ENCODE measurements at places on chromosomes 2 and 18.

GRCh38 chr2:162368494-162368893 lies 24.6 kb downstream of the GCA start:
- no peak for DNase-seq

DNA sequence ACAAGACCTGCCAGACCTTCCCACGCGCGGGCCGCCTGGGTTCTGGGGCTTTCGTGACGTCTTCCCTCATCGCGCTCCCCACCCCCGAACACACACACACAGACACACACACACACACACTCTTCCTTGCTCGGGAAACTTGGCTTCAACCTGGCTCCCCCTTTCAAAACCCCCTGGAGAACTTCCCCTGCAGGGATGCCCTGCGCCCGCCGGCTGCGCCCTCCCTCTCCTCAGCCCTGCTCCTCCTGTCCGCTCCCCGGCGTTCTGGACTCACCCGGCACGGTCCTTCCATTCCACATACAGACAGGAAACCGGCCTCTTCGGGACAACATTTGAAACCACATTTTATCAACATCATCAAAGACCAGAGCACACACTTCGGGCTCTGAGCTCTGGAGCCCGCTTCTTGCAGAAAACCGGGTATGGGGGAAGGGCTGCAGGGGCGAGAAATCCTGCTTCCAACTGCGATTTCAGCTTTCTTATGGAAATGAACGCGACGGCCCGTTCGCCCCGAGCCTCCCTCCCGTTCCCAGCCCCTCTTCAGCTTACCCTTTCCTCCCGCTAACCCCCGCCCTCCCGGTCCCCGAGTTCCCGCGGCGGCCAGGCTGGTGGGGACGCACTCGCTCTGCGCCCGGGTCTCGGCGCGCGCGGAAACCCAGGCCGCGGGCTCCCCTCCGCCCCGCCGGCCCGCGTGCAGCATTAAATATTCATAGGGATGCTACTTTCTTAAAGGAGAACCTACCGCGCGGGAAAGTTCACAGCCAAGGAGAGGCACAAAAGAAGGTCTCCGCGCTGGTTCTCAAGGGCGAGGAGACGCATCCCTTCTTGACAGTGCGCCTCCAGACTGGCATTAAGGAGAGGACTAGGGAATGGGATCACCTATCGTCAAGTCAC lies 18.3 kb downstream of the POU3F3 start:
- no peak for DNase-seq

DNA sequence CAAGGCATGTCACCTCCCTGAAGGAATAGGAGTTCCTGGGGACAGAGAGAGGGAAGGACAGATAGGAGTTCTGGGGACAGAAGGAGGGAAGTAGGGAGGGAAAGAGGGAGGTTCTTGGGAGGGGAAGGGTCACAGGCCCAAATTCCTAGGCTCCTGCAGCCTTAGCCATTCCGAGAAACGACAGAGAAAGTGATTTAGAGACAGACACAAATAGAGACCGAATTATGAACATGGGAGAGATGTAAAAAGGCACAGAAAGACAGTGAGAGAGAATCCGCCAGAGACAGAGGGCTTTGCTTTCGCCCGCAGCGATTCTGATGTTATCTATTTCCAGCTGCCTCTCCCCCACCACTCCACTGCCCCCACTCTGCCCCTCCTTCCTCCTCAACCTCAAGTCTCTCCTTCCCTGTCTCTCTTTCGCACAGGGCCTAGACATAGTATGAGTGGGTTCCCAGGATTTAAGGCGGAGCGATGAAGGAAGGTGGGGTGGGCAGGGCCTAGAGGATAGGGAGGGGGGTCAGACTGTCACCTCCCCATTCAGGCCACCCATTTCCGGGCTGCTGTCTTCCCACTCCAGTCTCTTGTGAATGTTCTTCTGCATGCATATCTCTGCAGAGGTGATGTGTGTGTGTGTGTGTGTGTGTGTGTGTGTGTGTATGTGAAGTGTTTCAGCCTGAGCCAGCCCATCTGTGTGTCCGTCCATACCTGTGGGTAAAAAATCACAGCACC lies 3.3 kb upstream of the WNT6 start:
- DNase-seq, result no peak

DNA sequence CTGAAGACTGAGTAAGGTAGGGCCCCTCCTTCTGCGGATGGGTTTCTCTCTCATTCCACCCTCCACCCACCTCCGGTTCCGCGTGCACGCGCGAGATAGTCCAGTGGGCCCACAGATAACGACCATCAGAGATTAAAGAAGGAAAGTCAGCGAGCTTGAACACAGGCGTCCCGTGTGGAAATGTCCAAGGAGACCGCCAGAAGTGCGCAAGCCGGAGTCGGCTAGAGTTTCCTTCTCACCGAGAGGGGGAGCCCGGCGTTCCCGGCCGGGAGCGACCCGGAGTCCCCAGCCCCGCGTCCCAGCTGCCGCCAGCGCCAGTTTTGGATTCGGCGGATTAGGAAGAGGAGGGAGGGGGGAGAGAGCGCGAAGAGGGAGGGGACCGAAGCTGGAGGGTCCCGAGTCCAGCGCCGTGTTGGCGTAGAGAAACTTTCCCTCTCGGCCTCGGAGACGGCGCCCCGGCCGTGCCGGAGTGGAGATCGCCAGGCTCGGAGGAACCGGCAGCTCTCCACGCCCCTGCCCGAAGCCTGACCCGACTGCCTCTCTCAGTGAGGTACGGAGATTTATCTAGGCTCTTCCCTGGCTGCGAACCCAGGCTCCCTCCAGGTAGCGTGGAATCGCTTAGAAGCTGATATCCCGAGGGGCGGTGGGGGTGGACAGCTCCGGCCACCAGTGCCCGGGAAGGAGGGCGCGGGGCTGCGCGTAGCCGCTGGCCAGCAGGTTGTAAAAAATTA lies at the start of gene GULP1:
TSS of gene GULP1 (plus strand) at position 258 of the 731 bp plus-strand sequence. CDS start 185,829 bp downstream, outside the sequence.
- DNase-seq, result peak; percentile 34

DNA sequence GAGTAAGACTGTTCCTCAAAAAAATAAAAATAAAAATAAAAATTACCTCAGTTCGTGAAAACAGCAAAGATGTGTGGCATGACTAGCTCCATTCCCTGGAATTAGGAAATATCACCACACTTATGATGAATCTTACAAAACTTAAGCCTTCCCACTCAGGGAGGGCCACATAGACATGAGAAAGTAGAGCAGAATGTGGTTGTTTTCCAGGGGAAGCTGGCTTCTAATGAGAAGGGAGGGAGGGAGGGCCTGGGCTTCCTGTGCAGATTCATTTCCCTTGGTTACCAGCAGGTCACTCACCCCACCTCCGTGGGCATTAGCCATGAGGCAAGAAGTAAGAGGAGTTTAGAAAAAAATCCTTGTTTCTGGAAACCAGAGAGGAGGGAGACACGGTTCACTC lies 95.9 kb upstream of the RMDN2 start:
- DNase-seq, result peak; percentile 20

DNA sequence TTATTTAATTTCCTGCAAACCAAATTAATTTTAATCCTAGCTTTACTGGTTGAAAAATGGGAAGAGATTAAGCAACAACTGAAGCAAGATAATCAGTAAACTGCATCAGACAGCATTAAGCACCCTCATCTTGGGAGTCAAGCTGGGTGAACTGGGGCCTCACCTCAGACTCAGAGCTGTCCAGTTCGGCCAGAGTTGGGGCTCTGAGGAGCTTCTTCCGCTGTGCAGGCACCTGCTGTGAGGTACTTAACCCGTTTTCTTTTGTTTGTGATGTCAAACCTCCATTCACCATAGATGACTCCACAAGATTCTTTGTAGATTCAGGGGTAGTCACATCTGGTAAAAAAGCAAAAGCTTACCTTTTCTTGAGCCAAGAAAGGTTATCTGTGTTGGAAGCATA lies 71.8 kb downstream of the PRELID3A start:
- no peak for DNase-seq
